Vagina (tissue), 2 donors: ENCODE measurements at places on chromosomes 3 and 15. TPM values are rescaled to one million over a fixed set of nuclear protein-coding genes. Genes with fewer than 3 reads are reported as not detected.

- no peaks in the 10 kb centered on the region for H3K4me1 ChIP-seq
- H3K36me3 ChIP-seq: no peaks in the 10 kb centered on the region
- no peaks in the 10 kb centered on the region for H3K27me3 ChIP-seq
- no peak overlapping the region for H3K4me3 ChIP-seq
- H3K27ac ChIP-seq: no peak overlapping the region
These were observed 245.1 kb downstream of the ADAMTS17 start for GRCh38 chr15:100096700-100097099.

DNA sequence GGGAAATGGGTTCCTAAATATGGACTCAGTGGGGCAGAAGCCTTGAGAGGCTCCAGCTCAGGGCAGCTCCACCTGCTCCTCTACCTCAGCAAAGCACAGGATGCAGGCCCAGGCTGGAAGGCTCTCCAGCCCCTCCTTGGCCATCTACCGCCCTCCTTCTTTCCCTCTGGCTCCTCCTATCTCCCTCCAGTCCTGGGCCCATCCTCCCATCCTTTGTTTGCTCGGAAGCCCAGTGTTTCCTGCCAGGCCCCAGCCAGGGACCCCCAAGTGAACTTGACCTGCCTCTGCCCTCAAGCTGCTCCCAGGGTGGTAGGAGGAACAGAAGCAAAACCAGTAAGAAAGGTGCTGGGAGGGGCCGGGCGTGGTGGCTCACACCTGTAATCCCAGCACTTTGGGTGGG lies 20.1 kb downstream of the MAPKAPK3 start:
- peaks cover 18% of the 10 kb centered on the region for H3K4me1 ChIP-seq
- H3K27me3 ChIP-seq: no peaks in the 10 kb centered on the region
- no peaks in the 10 kb centered on the region for H3K36me3 ChIP-seq
- no peak overlapping the region for H3K27ac ChIP-seq

DNA sequence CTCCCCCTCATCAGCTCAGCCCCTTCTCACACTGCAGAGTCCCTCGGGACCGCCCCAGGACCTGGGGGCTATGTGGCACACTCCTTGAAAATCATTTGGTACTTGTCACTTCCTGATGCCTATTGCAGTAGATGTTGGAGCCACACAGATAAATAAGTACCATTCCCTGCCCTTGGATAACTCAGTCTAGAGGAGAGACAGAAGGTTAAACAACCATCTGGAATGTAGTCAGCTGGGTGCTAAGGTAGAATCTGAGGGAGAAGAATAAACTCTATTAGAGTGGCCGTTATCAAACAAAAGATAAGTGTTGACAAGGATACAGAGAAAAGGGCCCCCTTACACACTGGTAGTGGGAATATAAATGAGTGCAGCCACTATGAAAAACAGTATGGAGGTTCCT lies 112.3 kb upstream of the NR2E3 start:
- H3K27ac ChIP-seq: no peak overlapping the region
- peaks cover 5% of the 10 kb centered on the region for H3K4me1 ChIP-seq
- H3K27me3 ChIP-seq: no peaks in the 10 kb centered on the region
- DNase-seq: no peak

- no peak overlapping the region for H3K27ac ChIP-seq
- peaks cover 32% of the 10 kb centered on the region for H3K4me1 ChIP-seq
- DNase-seq: no peak
These were observed 7.4 kb downstream of the ZXDC start for GRCh38 chr3:126468028-126468891.

- no peaks in the 10 kb centered on the region for H3K27me3 ChIP-seq
- H3K27ac ChIP-seq: no peak overlapping the region
- DNase-seq: no peak
- no peaks in the 10 kb centered on the region for H3K4me1 ChIP-seq
These were observed 146.8 kb upstream of the GAP43 start for GRCh38 chr3:115476472-115476871.

DNA sequence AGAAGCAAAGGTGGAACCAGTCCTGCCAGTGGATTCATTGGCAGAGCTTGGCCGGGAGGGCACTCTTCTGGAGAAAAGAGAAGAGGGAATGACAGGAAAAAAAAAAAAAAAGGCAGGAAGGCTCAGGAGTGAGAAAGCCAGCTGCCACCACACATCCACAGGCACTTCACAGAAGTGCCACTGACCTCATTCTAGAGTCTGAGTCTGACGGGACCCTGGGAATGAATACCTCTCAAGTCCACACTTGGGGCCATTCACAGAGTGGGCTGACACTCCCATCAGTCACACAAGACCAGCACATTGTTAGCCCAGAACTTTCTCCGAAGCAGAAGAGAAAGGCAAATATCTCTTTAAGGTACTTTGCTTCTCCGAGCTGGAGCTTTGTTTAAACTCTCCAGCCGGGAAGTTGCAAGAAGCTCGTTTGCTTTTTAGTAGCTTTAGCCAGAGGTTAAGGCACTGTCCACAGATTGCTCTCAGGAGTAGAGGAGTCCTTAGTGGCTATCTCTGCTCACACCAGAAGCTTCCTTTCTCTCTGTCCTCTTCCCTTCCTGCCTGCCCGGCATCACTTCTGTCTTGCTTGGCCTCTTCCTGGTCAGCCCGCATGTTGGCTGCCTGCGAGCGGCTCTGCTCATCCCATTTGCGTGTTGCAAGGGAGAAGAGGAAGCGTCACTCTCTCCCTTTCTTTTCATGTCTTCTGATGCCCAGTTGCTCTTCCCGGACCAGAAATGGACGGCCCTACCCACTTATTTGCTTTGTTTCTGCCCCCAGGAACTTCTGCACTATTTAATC lies 53.8 kb downstream of the CMTM6 start:
- no peaks in the 10 kb centered on the region for H3K4me1 ChIP-seq
- no peaks in the 10 kb centered on the region for H3K27me3 ChIP-seq
- H3K4me3 ChIP-seq: no peak overlapping the region
- H3K36me3 ChIP-seq: no peaks in the 10 kb centered on the region
- no peak for DNase-seq

GRCh38 chr15:74780523-74781430 lies 1.1 kb upstream of the CSK start:
- DNase-seq: no peak
- no peaks in the 10 kb centered on the region for H3K27me3 ChIP-seq
- H3K27ac ChIP-seq: no peak overlapping the region
- no peaks in the 10 kb centered on the region for H3K36me3 ChIP-seq
- H3K4me3 ChIP-seq: peak overlapping the region; percentile 76

- no peak overlapping the region for H3K4me3 ChIP-seq
- H3K27ac ChIP-seq: no peak overlapping the region
- H3K27me3 ChIP-seq: no peaks in the 10 kb centered on the region
- H3K4me1 ChIP-seq: peaks cover 45% of the 10 kb centered on the region
- DNase-seq: no peak
These were observed 914 bp upstream of the PTH1R start for GRCh38 chr3:46876313-46877300.

GRCh38 chr3:167559924-167560323 lies 86.1 kb upstream of the SERPINI2 start:
- H3K27ac ChIP-seq: no peak overlapping the region
- no peaks in the 10 kb centered on the region for H3K27me3 ChIP-seq
- no peak for DNase-seq
- H3K36me3 ChIP-seq: no peaks in the 10 kb centered on the region
- no peak overlapping the region for H3K4me3 ChIP-seq

The RUBCN gene
- 48.6 TPM for total RNA-seq

- no peaks in the 10 kb centered on the region for H3K27me3 ChIP-seq
- H3K4me3 ChIP-seq: no peak overlapping the region
- DNase-seq: no peak
These were observed 68.5 kb upstream of the GBE1 start for GRCh38 chr3:81829937-81830336.

DNA sequence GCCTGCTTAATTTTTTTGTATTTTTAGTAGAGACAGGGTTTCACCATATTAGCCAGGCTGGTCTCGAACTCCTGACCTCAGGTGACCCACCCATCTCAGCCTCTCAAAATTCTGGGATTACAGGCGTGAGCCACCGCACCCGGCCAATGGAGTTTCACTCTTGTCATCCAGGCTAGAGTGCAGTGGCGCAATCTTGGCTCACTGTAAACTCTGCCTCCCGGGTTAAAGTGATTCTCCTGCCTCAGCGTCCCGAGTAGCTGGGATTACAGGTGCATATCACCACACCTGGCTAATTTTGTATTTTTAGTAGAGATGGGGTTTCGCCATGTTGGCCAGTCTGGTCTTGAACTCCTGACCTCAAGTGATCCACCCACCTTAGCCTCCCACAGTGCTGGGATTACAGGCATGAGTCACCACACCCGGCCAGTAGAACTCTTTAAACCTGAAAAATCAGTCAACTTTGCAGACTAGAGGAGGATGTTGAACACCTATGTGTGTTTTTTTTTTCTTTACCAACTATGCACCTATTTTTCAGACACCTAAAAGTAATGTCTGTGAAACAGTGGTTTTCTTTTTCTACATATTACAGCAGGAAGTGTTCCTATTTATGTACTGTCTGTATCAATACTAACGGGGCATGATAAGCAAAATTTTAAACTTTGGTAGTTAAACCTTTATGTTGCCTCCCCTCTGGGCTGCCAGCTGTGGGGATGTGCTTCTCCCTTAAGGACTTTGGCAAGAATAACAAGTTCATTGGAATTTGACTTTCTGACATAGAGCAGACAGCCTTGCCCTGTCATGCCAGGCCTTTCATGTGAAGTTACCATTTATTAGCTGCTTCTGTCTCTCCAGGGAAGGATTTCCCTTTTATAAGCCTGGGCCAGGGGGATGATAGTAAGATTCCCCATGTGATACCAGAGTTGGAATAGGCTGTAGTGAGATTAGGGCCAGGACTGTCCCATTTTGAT lies 8.1 kb downstream of the ARIH2 start:
- peaks cover 37% of the 10 kb centered on the region for H3K36me3 ChIP-seq
- no peak overlapping the region for H3K27ac ChIP-seq
- DNase-seq: no peak

The PIK3CB gene
- 31.9 TPM for total RNA-seq

DNA sequence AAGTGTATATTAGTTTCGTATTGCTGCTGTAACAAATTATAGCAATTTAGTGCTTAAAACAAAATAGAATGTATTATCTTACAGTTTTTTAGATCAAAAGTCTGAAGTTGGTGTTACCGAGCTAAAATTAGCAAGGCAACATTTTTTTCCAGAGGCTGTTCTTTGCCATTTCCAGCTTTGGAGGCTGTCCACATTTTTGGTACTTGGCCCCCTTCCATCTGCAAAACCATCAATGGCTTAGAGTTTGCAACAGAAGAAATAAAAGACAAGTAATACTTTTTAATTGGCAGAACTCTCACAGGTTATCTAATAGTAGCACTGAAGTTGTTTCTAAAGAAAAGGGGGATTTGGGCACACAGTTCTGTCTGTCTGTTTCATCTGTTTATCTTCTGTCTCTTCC lies 1248.5 kb downstream of the ROBO1 start:
- H3K4me1 ChIP-seq: peaks cover 8% of the 10 kb centered on the region
- no peak overlapping the region for H3K4me3 ChIP-seq
- no peak overlapping the region for H3K27ac ChIP-seq
